ENCODE measurements at places on chromosomes 6 and 20.

- no peak for DNase-seq
These were observed 73.2 kb upstream of the JAG1 start for GRCh38 chr20:10747019-10747418.

DNA sequence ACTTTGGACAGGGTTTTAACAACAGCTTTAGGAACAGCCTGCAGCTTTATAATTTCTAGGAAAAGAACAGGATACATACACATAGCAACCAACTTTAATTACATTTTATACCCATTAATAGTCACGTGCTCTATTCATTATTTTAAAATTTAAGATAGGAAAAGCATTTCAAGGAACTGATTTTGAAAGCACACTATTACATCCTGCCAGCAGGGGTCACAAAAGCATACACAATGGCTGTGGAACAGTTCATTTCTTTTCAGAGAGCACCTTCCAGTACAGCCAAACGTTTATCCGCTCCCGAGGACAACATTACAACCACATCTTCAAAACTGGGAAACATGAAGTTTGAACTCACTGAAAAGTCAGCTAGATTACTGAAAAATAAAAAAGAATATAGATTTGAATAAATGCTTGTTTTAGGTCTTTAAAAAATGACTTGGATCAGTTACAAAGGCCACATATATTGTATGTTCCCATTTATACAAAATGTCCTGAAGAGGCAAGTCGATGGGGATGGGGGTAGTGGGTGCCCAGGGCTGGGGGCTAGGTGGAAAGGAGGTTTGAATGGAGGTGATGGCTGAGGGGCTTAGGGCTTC lies 104.6 kb upstream of the EXOC2 start:
- DNase-seq, result no peak

- DNase-seq, result no peak
These were observed 395.3 kb downstream of the GJA1 start for GRCh38 chr6:121830736-121831135.

DNA sequence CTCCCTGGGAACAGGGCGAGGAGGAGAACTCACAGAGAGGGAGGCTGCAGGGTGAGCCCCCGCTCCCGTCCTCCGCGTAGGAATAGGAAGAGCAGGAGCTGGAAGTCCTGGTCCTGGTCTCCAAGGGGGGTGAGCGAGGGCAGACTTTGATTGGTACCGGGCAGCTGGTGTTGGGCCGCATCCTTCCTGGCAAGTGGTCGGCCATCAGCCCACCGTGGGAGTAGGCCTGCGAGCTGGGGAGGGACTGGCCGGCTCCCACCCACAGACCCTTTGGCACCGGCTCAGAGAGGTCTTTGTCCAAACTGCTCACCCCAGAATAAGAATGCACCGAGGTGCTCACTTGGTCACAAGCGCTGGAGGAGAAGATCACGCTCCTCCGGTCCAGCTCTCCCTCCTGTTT lies 56.2 kb downstream of the GJA10 start:
- no peak for DNase-seq

DNA sequence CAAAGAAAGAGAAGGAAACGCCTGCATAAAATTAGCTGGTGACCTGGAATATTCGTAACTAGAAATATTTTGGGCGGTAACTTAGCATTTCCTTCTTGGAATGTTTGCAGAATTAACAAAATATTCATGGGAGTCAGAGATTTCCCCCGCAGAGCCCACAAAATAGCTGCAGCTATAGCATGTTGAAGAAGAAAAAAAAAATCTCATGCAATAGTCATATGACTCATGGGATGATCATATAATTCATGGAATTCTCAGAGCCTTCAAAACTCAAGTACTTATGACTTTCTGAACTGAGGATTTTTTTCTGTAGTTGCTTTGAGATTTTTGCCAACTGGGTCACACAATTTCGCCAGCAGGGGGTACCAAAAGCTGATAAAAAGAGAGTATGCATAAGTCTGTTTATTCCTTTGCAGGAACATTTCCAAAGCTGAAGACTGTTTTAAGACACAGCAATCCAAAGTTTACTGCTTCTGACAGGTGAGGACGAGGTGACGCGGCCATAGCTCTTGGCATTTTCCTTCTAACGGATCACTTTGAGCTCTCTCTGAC lies 586.0 kb upstream of the CHD6 start:
- no peak for DNase-seq

DNA sequence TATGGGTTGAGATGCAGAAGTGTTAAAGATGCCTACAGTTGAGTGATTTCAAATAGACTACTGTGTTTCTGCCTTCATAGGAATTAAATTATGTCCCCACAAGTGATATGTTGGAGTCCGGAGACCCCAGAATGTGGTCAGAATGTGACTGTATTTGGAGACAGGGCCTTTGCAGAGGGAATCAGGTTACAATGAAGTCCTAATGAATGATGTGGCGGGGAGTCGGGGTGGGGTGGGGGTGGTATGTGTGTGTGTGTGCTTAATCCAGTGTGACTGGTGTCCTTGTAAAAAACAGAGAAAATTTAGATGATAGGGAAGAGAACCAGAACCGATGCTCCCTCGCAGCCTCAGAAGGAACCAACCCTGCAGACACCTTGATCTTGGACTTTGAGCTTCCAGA lies 448.2 kb downstream of the QKI start:
- no peak for DNase-seq

DNA sequence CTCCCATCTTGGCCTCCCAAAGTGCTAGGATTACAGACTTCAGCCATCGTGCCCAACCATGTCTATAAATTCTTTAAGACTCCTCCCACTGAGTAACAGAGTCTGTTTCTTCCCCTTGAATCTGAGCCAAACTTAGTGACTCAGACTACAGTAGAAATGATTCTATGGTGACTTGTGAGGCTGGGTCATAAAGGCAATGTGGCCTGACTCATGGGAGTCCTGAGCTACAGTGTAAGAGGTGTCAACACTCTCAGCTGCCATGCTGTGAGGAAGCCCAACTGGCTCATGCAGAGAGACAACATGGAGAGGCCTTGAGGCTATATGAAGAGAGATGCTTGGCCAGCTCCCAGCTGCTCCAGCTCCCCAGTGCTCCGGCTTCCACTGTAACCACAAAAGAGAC lies 5.2 kb upstream of the NRSN2 start:
- no peak for DNase-seq

GRCh38 chr6:74434171-74434570 lies 738.2 kb downstream of the CD109 start:
- no peak for DNase-seq

GRCh38 chr6:75220357-75220756 lies 14.5 kb upstream of the COL12A1 start:
- DNase-seq, result no peak

- peak; percentile 29 for DNase-seq
These were observed 39.7 kb downstream of the TAF4 start for GRCh38 chr20:62025832-62026563.

GRCh38 chr6:5155906-5156305 lies 70.8 kb downstream of the PPP1R3G start:
- no peak for DNase-seq

DNA sequence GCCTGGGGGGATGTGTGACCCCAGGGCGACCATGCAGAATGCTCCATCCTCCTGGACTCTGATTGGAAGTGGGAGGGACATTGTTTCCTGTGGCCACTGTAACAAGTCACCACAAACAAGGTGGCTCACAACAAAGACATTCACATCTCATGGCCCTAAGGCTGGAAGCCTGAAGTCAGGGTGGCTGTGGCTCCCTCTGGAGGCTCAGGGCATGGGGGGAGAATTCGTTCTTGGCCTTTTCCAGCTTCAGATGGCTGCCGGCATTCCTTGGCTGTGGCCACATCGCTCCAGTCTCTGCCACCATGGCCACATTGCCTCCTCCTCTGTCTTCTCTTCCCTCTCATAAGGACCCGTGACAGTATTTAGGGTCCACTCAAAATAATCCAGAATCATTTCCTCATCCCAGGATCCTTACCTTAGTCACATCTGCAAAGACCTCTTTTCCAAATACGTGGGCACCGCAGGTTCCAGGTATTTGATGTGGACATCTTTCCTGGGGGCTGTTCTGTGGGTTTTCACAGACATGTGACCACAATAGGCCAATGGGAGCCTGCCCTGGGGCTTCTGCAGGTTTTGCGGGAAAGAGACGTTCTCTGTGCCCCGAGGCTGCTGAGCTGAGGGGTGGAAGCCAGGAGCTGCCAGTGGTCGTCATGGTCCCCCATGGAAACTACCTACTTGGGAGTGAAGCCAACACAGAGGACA lies 249.3 kb downstream of the PREX1 start:
- no peak for DNase-seq

DNA sequence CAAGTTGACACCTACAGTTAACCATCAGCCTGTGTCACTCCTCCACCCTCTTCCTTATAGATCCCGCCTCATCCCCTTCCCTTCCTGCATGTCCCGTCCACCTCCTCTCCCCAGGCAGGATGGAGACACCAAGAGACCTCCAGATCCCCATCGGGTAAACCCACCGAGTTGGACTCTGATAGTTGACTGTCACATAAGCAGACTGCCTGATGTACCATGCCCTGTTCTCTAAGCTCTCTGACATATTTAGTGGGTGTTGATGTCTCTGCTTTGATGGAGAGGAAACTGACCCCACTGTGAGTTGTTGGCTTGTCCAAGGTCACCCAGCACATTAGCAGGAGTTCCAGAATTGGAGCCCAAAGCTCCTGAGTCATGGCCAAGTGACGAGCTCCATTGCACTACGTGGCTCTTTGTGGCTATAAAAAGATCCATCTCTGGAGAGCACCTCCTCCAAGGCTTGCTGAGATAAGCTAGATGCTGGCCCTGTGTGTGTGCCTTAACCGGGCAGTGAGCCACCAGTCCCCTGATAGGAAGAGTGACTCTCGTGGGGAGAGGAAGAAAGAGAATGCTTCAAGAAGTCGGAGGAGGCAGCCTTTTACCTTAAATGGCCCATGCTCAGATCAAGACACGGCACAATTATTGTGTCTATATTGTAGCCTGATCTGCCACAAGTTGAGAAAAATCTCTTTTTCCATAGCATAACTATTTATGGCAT lies 236.0 kb upstream of the ECI2 start:
- no peak for DNase-seq

DNA sequence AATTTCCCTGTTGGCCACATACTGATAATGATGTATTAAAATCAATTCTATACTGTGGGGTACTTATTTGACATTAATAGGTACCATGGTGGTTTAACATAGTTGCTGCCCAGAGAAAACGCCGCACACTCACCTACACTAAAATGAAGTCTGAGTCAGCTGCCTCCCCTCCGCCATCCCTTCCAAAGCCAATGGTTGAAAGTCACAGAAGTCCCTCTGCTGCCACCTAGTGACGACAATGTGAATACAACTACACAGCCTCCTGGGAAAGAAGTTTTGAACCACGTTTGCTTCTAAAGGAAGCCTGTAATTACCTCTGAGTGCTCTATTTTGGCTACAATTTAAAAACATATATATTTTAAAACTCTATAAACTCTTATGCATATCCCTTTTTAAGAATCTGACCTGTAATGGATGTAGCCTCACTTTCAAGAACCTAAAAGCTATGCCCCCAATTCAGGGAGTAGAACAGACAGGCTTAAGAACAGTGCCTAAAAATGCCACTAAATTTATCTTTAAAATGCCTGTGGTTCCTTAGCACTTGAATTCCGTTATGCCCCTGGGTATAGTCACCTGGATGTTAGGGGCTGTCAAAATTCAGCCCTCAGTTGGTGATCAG lies 20.6 kb upstream of the ECI2 start:
- peak; percentile 71 for DNase-seq

- DNase-seq, result no peak
These were observed 543.4 kb downstream of the CD83 start for GRCh38 chr6:14660806-14661579.

GRCh38 chr20:5046656-5047339 lies 45.5 kb upstream of the SLC23A2 start:
- no peak for DNase-seq

- DNase-seq, result peak; percentile 45
These were observed 139.5 kb downstream of the DLL1 start for GRCh38 chr6:170151321-170151771.

GRCh38 chr6:90516074-90516660 lies 70.7 kb downstream of the MAP3K7 start:
- DNase-seq, result no peak
